ENCODE measurements at places on chromosomes 11 and 22. TPM values are rescaled to one million over a fixed set of nuclear protein-coding genes. Genes with fewer than 3 reads are reported as not detected.

Gene C11orf21
- total RNA-seq: 0.87 TPM

- no peak overlapping the region for H3K4me3 ChIP-seq
- DNase-seq: no peak
- no peaks in the 10 kb centered on the region for H3K27me3 ChIP-seq
- H3K27ac ChIP-seq: no peak overlapping the region
Observed at GRCh38 chr22:31378123-31378522, 21.3 kb upstream of the DRG1 start.

Gene SLC15A3
- total RNA-seq: 4.8 TPM

- H3K4me1 ChIP-seq: peaks cover 13% of the 10 kb centered on the region
- H3K36me3 ChIP-seq: no peaks in the 10 kb centered on the region
- no peak for DNase-seq
- peaks cover 4% of the 10 kb centered on the region for H3K27me3 ChIP-seq
- H3K27ac ChIP-seq: no peak overlapping the region
Observed at GRCh38 chr11:57163160-57163868, 18.4 kb upstream of the LRRC55 start.

Gene OR52A1
- total RNA-seq: not detected

DNA sequence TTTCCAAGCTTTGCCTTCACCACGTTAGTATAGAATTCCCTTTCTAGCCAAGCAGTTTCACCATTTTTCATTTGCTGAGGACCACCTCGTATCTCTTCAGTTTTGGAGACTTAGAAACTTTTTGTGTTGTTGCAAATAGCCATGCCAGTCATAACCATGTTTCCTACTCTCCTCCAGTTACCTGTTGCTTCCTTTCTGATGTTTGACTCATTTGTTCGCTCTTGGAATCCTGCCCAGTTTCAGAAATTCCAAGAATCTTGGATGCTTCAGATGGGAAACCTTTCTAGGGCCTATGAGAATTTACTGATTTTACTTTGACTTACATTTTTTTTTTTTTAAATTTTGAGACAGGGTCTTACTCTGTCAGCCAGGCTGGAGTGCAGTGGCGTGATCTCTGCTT lies 65.4 kb downstream of the PPP6R3 start:
- no peak for DNase-seq
- H3K36me3 ChIP-seq: peaks cover 31% of the 10 kb centered on the region
- H3K27me3 ChIP-seq: no peaks in the 10 kb centered on the region

Gene DSCAML1
- total RNA-seq: 2.1 TPM

Gene GUCY1A2
- 38.5 TPM for total RNA-seq

DNA sequence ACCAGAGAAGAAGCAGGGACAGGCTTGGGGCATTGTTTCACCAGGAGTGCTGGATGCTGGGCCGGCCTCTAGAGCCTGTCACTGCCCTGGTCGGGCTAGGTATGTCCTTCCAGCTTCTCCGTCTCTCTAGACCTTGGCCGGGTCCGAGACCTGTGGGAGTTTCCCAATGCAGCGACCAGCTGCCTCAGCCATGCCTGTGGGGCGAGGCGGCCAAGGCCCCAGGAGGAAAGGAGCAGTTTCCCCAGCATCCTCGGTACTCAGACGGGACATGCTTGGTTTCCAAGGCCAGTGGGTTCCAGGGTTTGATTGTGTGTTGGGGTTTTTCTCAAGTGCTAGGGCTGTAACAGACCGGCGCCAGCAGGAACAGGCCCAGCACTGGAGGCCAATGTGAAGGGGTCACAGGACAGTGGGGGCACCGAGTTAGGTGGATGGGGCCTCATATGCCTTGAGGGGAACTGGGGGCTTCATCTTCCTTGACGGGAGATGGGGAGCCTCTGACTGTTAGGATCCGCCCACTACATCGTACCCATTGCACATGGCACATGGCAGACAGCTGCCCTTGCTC lies 339.0 kb downstream of the TBC1D22A start:
- no peak overlapping the region for H3K4me3 ChIP-seq
- peak overlapping the region; percentile 92 for H3K27ac ChIP-seq
- H3K36me3 ChIP-seq: peaks cover 6% of the 10 kb centered on the region
- DNase-seq: no peak

Gene DDX6
- 181 TPM for total RNA-seq

Gene TSSK2
- not detected for total RNA-seq

Gene C11orf86
- not detected for total RNA-seq

GRCh38 chr11:10502770-10503169 lies 38.2 kb downstream of the RNF141 start:
- no peak overlapping the region for H3K4me3 ChIP-seq
- H3K36me3 ChIP-seq: peaks cover 5% of the 10 kb centered on the region
- no peak for DNase-seq
- H3K4me1 ChIP-seq: no peaks in the 10 kb centered on the region

GRCh38 chr11:26227883-26228502 lies 103.9 kb upstream of the ANO3 start:
- no peak overlapping the region for H3K4me3 ChIP-seq
- H3K4me1 ChIP-seq: no peaks in the 10 kb centered on the region
- DNase-seq: no peak
- no peak overlapping the region for H3K27ac ChIP-seq
- H3K36me3 ChIP-seq: no peaks in the 10 kb centered on the region

DNA sequence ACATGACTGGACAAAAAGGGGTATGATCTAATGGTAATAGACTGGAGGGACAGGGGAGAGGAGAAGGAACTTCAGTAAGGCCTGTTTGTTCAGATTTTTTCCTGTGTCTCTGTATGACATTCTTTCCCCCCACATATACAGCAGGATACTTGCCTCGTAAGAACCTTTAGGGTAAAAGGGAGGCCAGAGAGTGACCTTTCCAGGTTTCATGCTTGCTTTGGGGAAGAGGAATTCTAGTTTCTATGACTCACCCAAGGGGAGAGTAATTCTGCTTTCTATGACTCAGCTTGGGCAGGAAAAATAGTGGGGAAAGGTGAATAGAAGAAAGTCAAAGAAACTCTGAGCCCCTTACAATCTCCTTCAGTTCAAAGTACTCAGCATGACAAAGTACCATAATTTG lies 457.0 kb downstream of the DLG2 start:
- no peaks in the 10 kb centered on the region for H3K36me3 ChIP-seq
- peaks cover 3% of the 10 kb centered on the region for H3K4me1 ChIP-seq
- H3K4me3 ChIP-seq: no peak overlapping the region
- no peak for DNase-seq
- peak overlapping the region; percentile 79 for H3K27ac ChIP-seq

Gene DEUP1
- total RNA-seq: 1.7 TPM

DNA sequence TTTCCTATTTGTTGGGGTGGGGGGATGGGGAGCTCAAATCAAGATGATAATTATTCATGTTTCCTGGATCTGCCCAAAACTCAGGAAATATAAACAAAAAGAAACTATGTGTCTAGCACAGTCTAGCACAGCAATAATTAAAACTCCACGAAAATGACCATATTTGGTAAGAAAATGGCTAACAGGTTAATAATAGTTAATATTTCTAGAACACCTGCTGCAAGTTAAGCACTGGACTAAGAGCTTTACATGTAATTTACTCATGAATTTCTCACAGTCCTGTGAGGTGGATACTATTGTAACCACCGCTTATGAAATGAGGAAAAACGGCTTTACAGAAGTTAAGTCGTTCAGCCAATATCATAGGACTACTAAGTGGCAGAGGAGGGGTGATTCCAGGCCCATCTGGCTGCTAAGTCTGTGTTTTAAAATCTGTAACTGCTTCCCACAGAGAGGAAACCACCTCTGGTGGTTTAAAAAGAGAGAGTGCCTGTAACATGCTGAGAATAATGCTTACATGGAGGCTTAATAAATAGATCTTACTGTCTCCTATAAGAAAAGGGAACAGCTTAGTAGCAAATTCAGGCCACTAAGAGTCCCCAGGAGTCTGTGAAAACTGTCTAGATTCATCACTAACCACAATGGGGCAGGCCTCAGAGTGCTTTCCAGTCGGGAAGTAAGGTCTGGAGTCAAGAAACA lies 11.0 kb upstream of the AMOTL1 start:
- H3K36me3 ChIP-seq: no peaks in the 10 kb centered on the region
- peaks cover 42% of the 10 kb centered on the region for H3K4me1 ChIP-seq
- DNase-seq: no peak
- H3K27ac ChIP-seq: no peak overlapping the region
- no peak overlapping the region for H3K4me3 ChIP-seq

Gene YAP1
- 199 TPM for total RNA-seq

DNA sequence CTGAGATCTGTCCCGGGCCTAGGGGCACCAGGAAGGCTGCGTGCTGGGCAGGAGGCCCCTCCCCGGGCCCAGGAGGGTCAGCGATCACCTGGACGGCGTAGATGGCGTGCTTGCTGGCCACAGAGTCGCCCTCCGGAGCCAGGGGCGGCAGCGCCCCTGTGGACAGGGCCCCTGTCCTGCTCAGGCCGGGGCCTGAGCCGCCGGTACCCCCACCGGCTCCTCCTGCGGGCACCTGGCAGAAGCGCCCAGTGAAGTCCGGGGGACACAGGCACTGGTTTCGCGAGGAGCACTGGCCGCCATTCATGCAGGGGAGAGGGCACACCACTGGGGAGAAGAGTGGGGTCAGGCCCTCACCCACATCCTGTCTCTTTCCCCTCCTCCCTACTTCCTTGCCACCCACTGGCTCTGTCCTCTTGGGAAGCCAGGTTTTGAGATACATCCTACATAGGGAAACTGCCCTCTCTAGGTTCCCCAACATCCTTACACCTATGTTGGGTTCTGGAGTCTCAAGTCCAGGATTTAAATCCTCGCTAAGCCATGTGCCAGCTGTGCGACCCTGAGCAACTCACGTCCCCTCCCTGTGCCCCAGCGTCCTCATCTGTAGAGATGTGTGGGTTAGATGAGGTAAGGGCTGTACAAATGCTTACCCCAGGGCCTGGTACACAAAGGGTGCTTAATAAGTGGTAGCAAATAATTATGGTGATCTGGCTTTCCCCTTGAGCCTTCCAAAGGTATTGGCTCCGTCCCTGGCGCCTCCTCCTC lies 3.9 kb downstream of the LTBP3 start:
- H3K4me3 ChIP-seq: no peak overlapping the region
- DNase-seq: no peak

DNA sequence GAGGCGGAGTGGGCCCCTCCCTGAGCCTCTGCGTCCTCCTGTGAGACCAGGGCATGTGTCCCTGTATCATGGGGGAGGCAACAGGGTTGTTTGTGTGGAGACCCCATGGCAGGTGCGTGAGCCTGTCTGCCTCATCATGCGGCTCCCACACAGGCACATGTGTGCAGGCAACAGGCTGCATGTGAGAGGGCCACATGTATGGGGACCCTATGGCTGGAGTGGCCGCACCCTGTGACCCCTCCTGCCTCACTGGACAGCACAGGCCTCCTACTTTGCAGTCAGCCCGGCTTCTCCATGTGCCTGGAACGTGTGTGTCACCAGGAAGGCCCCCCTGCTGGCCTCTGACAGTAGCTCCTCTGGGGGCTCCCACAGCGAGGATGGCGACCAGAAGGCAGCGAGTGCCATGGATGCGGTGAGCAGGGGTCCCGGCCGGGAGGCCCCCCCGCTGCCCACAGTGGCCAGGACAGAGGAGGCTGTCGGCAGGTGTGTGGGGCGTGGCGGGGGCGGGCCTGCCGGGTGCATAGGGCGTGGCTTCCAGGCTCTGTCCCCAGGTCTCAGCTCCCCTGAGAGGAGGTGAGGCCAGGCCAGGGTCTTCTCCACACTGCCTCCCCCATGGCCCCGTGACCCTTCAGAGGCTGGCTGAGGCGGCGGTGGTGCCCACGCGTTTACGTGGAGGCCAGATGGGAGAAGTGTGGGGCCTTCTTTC lies 34.1 kb downstream of the SBF1 start:
- H3K4me1 ChIP-seq: no peaks in the 10 kb centered on the region
- no peak overlapping the region for H3K27ac ChIP-seq
- H3K4me3 ChIP-seq: no peak overlapping the region
- peaks cover 1% of the 10 kb centered on the region for H3K36me3 ChIP-seq
- H3K27me3 ChIP-seq: no peaks in the 10 kb centered on the region

DNA sequence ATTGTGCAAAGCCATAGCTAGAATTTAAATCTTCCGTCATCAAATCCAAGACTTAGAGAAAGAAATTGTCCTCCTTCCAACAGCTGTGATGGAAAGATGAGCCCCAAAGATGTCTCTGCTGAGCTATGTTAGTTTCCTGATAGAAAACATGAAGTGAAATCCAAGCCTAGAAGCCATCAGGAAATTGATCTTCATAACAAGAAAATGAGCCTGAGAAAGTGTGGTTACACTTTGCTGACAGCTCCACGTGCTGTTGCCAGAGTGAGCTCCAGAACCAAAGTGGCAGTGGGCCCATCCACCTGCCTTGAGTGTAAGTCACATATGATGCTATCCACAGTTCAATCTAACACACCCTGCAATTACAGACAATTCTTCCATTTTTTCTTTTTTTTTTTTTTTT lies 58.0 kb upstream of the UBASH3B start:
- no peaks in the 10 kb centered on the region for H3K4me1 ChIP-seq
- no peak for DNase-seq

DNA sequence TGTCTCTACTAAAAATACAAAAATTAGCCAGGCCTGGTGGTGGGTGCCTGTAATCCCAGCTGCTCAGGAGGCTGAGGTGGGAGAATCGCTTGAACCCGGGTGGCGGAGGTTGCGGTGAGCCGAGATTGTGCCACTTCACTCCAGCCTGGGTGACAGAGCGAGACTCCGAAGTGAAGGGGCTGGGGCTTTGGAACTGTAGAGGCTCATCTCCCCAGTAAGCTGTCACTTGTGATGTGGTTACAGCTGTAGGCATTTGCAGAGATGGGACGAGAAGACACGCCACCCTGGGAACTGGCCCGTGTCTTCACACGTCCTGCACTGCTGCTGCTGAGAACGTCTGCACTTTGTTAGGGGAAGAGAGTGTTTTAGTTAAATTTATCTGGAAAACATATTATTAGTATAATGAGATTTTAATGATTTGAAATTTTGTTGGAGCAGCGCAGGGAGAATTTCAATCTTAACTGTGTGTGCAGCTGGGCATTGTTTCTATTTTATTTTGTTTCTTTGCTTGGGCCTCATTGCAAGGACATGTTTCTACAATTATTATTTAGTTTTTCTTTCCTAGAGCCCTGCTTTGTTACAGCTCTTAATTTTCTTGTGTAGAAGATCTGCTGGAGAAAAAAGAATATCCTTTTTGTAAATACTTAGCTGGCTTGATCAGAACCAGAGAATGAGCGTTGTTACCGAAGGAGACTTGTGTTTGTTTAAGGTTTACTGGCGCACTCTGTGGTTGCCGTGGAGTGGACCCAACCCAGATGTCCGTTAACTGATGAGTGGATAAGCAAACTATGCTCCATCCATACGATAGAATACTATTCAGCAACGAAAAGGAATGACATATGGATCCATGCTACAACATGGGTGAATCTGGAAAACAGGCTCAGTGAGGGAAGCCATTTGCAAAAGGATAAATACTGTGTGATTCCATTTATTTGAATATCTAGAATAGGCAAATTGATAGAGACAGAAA lies 18.4 kb downstream of the PARVB start:
- peaks cover 10% of the 10 kb centered on the region for H3K27me3 ChIP-seq
- H3K4me1 ChIP-seq: peaks cover 2% of the 10 kb centered on the region
- H3K36me3 ChIP-seq: peaks cover 2% of the 10 kb centered on the region
- no peak for DNase-seq

Gene CAT
- total RNA-seq: 44.1 TPM

- H3K4me3 ChIP-seq: peak within 1 kb of the TSS; percentile 94
- peaks cover 34% of the 10 kb centered on the region for H3K4me1 ChIP-seq
- peak; percentile 82 for DNase-seq
- no peaks in the 10 kb centered on the region for H3K27me3 ChIP-seq
Observed at GRCh38 chr11:61827571-61828378, at the start of gene FADS2. Gene FADS2 (plus strand): TSS chr11:61828300. CDS start chr11:61828391, 91 bp downstream.

Gene SCGB1C1
- total RNA-seq: not detected

Gene BTG4
- not detected for total RNA-seq

Gene SYT8
- 0.69 TPM for total RNA-seq

GRCh38 chr11:2653198-2653551 lies 46.6 kb downstream of the KCNQ1OT1 start:
- H3K4me1 ChIP-seq: peaks cover 4% of the 10 kb centered on the region
- H3K27ac ChIP-seq: peak overlapping the region; percentile 89
- peaks cover 61% of the 10 kb centered on the region for H3K36me3 ChIP-seq
- no peaks in the 10 kb centered on the region for H3K27me3 ChIP-seq
- H3K4me3 ChIP-seq: no peak overlapping the region
- DNase-seq: no peak

All from progenitor cell of endocrine pancreas (in vitro differentiated cells).